ENCODE measurements at places on chromosomes 5 and 9. TPM values are rescaled to one million over a fixed set of nuclear protein-coding genes. Genes with fewer than 3 reads are reported as not detected.

Gene ACTBL2
- not detected for total RNA-seq

Gene CDO1
- 12.2 TPM for total RNA-seq

Gene SLC34A1
- total RNA-seq, result not detected

Gene ANKRD18A
- total RNA-seq, result 2.9 TPM

Gene PCDHGA2
- 6.2 TPM for total RNA-seq

GRCh38 chr5:85049020-85049419 is 664.3 kb upstream of the EDIL3 start:
- no peak for DNase-seq

- DNase-seq, result no peak
Measured at GRCh38 chr9:113659740-113660139, 196.2 kb downstream of the RGS3 start.

Measured in Right ventricle myocardium inferior (tissue), 1 donor.